ENCODE measurements at places on chromosomes 5 and 9.

- no peak for DNase-seq
These were observed 3.6 kb upstream of the TSPAN17 start for GRCh38 chr5:176643491-176644219.

GRCh38 chr5:179408611-179409010, 63.4 kb upstream of the ADAMTS2 start:
- DNase-seq = no peak

DNA sequence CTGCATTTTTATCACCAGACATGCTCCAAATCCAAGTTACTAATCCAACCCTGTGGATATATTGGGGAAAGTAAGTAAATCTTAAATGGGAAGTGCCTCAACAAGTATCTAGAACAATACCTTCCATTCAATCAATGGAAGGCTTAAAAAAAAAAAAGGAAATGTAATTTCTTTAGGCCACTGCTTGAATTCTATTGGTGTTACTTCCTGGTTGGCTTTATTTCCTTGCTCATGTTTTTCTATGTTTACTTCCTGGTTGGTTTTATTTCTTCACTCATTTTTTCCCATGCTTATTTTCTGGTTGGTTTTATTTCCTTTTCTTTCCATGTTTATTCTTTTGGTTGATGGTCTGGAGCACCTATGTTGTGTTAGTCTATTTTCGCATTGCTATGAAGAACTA, 363.9 kb downstream of the KDM4C start:
- no peak for DNase-seq

DNA sequence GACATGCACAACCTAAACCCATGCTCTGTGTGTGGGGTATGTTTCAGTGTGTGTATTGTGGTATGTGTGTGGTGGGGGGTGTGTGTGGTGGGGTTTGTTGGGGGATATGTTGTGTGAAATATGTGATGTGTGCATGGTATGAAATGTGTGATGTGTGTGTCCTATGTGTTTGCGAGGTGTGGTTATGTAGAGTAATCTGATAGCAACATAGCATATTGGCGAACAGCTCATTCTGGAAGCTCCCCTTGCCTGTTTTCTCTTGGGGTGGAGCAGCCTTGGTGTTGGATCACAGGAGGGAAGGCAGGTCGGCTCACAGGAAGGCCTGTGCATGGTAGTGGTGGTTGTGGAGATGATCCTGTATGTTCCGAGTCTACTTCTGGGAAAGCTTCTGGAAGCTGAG, 35.4 kb upstream of the PHF2 start:
- DNase-seq = no peak

GRCh38 chr9:127368852-127369402, 28.0 kb upstream of the SLC2A8 start:
- no peak for DNase-seq

GRCh38 chr9:112572416-112572815, 85.8 kb downstream of the KIAA1958 start:
- DNase-seq = no peak

- no peak for DNase-seq
These were observed 335.8 kb downstream of the IRX2 start for GRCh38 chr5:2415678-2416077.

DNA sequence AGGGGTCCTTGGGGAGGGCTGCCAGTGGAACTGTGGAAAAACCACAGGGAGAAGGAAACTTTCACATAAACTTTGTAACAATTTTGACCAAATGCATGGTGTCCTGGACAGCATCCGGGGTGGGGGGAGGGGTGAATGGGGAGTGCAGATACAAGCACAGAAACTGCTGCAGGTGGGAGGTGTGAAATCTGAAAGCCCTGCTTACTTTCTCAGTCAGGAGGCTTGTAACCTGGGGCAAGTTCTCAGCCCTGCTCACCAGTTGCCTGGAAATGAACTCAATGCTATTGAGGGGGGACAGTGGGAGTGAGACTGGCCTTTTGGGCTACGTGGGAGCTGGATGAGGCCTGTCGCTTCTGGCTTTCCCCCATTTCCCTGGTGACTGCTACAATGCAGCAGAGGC, 694.5 kb upstream of the ZNF608 start:
- DNase-seq = no peak

- DNase-seq = no peak
These were observed 1.5 kb upstream of the PTGES2 start for GRCh38 chr9:128128836-128129590.

DNA sequence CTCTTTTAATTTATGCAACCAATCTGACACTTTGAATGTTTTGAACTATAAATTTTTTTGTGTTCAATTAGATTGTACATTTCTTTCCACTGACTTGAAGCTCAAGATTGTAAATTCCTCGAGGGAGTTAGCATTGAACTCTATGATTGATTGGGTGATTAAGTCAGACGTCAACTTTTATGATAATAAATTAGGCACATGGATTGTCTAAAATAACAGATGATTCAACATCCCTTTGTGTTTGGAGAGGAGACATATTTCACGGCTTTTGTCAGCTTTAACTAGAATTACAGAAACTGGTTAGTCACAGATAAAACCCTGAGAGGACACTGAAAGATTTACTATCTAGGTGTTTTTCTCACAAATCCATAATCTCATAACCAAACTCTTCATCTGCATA, 32.7 kb upstream of the TXNDC8 start:
- peak; percentile 69 for DNase-seq
